ENCODE measurements at places on chromosomes 3 and 15.

- no peak for DNase-seq
Observed at GRCh38 chr3:139846729-139847128, 88.3 kb upstream of the CLSTN2 start.

GRCh38 chr3:5972586-5972985, 785.1 kb downstream of the EDEM1 start:
- DNase-seq = no peak

- DNase-seq = no peak
Observed at GRCh38 chr3:171321559-171322360, 138.4 kb downstream of the TNIK start.

DNA sequence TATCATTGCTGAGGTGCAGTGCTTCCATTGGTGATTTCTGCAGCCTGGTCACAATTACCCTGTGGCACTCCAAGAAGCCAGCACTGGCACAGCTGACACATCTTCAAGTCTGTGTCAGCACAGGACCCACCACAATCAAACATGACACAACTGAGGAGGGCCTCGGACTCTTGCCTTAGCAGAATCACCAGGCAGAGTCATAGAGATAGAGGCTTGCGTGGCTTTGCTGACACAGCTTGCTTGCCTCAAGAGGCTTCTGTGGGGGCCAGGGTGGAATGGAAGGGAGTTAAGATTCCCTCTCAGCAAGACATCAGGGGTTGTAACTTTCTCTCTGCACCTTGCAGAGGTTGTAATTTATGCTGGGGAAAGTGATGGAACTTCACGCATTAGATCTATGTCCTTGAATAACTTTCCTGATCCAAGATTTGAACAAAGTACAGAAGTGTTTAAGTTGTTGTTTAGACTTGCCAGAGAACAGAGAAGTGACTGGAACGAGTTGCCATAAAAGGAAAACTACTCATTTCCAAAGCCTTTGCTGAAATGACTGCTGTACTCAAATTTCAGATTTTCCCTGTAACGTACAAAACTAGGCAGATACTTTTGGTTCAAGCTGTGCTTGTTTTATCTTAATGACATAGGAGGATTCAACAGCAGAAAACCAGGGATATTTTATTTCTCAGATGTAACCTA, 170.7 kb downstream of the DIPK2A start:
- DNase-seq = no peak

GRCh38 chr15:78200276-78200930, 34.0 kb downstream of the ACSBG1 start:
- no peak for DNase-seq

DNA sequence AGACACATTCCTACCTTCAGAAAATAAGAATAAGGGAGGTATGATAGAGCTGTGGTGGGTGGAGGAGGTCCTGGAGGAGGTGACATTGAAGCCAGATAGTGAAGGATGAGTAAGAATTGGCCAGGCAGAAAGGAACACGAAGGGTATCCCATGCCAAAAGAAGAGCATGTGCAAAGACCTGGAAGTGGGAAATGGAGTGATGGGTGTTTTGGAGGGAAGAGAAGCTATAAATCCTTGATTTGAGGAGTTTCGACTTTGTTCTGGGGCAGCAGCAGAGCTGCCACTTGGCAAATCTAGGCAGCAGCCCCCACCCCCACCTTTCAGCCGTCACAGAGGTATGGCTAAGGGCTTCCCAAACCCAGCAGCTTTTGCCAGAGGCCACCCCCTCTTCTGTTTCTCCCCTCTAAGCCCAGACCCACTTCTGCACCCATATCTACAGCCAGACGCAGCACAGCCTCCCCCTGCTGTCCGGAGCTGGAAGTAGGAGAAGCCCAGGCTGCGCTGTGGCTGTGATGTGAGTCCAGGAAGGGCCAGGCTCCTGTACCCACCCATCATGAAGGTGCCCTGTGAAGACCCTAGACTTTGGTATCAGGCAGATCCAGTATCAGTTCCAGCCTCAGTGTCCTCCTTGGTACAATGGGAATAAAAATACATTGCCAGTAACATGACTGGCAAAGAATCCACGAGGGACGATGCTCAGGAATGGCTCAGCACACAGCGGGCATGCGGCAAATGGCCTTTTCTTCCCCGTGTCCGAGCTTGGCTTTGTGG, 188.7 kb upstream of the LINGO1 start:
- DNase-seq = peak; percentile 57

GRCh38 chr3:144241404-144241803, 269.8 kb downstream of the DIPK2A start:
- DNase-seq = no peak

DNA sequence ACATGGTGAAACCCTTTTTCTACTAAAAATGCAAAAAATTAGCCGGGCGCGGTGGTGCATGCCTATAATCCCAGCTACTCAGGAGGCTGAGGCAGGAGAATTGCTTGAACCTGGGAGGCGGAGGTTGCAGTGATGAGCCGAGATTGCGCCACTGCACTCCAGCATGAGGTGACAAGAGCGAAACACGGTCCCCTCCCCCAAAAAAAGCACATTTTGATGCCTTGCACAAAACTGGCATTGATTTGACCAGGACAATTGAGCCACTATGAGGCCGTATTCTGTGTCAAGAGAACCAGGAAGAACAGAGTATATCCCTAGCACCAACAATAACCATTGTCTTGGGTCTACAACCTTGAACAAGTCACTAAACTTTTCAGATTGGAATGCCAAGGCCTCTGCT, 50.6 kb downstream of the SH3BP5 start:
- DNase-seq = no peak

DNA sequence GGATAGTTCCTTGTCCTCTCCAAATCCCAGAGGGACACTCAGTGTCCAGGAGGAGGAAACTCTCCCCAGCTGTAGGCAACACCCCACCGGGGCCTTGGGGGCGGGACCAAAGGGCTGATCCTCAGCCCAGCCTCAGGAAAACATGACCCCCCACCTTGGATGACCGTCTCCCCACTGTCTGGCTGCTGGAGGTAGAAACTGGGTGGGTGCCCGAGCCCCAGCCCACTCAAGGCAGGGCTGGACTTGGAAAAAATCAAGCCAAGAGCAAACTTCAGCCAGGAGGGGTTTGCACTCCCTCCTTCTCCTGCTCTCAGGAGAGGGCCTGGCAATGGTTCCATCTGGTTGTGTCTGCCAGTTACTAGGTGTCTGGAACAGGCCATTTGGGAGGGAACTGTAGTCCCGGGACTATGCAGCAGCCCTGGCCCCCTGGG, 3.6 kb upstream of the RASL12 start:
- DNase-seq = no peak

DNA sequence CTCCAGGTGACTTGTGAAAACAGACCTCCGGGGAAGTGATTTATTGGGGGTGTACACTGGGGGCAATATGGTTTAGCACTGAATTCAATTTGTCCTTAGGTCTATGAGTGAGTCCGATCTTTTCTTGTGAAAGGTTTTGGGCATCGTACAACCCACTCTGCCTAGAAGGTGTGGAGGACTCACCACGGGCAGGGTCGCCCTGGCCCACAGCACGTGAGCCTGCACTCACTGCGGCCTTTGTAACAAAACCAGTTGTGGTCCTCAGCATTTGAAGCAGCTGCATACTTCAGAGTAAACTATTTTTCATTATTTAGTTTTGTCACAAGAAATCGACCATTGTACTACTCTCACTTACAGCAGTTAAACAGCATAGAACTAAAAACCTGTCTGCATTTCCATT, 72.6 kb upstream of the BLM start:
- DNase-seq = no peak

DNA sequence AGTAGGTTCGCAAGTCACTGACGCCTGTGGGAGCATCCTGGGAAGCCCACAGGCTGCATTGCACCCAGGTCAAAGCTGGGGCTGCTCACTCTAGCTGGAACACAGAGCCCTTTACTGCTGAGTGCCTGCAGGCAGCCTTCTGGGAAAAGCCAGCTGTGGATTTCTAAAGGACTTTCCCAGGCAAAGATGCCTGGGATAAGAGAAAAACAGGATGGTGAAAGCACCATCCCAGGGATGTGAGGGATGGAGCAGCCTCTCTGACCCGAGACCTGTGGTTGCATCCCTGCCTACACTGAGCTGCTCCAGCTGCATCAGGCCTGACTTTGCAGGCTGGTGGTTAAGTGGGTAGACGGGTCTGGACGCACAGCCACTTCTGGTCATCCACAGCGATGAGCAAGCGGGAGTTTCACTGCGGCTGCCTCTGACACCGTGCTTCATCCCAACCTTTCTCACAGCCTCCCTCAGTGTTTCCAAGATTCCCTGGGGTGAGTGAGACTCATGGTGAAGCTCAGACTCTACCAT, 52.5 kb upstream of the AMOTL2 start:
- no peak for DNase-seq

DNA sequence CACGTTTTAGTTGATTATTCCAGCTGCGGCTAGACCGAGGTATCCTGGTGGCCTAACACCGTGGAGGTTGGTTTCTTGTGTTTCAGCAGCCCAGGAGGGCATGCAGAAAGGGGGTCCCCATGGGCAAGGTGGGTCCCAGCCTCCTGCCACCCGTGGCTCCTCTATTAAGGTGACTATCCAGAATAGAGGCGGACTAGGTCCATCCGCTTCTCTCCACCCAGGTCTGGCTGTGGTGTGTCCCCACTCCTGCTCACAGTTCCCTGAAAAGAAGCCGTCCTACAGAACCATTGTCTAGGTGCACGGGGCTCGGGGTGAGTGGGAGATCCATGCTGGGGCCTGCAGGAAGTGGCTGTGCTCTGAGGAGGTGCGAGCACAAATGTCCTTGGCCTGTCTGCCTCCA, 81.5 kb downstream of the WNT7A start:
- DNase-seq = no peak

DNA sequence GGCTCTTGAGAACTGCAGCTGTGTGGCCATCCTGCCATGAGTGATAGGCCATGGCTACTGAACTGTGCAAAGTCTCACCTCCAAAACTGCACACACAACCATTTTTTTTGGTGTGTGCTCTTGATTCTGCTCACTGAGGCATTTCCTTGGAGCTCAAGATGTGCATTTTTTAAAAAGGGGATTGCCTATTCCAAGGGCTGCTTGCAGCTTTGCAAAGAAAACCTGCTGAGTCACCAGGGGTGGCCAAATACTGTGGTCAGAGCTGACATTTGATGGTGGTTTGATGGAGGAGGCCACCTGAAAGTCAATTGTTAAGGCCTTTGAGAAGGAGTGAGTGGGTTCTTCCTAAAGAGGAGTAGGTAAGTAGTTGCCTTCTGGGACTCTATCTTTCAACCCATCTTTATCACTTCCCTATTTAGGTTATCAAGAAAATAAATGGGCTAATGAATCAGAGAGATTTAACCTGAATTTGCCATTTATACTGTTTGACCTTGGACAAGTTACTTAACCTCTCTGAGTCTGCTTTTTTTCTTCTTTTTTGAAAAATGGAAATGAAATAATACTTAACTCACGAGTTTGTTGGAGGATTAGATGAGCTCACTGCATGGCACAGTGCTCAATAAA, 87.9 kb downstream of the CHST2 start:
- no peak for DNase-seq

DNA sequence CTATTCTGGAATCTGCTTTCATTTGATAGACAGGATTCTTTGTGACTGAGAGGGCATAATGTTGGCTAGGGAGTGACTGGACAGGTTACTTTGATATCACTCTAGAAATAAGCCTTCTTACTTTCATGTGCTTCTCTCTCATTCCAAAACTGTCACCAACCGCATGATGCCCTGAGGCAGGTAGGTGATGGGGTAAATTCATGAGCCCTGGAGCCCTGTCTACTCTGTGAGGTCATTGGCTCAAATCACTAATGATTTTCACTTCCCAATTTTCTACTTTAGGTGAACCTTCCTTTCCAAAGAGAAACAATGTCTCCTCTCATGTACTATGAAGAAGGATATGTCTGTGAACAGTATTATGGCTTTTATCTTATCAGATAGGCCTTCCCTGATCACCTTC, 596.7 kb downstream of the TUSC7 start:
- DNase-seq = no peak

DNA sequence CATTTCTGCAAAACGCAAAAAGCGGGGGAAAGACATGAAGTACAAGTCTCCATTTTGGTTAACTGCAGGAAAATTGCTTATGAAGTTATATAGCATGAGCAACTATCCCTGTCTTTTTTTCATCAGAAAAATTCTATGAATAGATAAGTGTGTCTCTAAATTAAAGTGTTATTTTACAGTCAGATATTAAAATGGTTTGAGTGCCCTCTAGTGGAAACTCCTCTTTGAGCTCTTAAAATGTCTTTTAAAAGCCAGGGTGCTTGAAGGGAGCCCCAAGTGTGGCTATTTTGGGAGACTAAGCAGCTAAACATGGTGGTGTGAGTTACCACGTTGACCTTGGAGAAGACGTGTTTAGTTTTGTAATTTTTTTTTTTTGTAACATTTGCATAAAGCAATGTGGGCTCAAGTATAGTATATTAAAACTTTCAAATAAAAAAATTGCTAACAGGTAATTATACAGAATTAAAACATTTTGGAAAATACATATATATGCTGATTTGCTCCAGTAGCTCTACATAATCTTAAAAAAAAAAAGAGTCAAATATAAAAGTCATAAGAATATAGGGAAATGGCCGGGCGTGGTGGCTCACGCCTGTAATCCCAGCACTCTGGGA, 77.2 kb downstream of the PPP2R3A start:
- no peak for DNase-seq

GRCh38 chr15:51137880-51138430, 43.2 kb upstream of the TNFAIP8L3 start:
- DNase-seq = no peak

- DNase-seq = no peak
Observed at GRCh38 chr15:44099671-44100070, 95.4 kb downstream of the FRMD5 start.

DNA sequence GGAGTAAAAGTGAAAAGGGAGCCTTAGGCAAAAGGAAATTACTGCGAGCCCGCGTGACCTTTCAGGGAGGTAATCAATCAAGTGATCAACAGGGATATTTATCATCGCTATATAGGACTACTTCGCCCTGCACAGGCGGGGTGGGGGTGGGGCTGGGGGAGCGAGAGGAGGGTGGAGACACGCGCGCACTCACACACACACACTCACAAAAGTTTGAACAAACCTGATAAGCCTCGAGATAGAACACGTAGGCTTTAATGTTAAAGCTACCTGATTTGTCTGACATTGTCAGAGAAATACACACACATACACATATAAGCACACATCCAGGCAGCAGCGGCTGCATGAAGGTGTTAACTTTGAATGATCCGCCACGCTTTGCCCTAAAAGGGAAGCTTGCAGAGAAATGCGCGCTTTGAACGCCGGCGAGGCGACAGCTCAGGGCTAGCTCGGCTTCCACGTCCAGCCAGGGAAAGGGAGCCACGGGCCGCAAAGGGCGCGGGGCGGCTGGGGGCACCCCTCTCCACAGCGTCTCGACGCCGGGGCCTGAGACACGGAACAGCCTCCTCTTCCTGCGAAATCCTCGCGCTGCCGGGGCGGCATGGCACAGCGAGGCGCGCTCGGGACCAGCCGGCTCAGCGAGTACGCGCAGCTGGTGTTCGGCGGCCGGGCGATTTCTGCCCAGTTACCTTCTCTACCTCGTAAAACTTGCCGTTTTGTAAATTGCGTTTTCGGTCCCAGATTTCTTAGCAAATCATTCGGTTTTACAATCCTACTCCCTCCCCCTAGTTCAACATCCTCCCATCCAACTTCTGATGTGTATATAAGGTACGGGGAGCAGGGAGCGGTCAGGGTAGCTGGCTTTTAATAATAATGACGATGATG, 4.8 kb upstream of the MECOM start:
- no peak for DNase-seq
